Daoy (cell line): ENCODE measurements at places on chromosomes 1 and 21.

GRCh38 chr1:184247671-184248070 is 139.2 kb upstream of the C1orf21 start:
- no peak for DNase-seq

DNA sequence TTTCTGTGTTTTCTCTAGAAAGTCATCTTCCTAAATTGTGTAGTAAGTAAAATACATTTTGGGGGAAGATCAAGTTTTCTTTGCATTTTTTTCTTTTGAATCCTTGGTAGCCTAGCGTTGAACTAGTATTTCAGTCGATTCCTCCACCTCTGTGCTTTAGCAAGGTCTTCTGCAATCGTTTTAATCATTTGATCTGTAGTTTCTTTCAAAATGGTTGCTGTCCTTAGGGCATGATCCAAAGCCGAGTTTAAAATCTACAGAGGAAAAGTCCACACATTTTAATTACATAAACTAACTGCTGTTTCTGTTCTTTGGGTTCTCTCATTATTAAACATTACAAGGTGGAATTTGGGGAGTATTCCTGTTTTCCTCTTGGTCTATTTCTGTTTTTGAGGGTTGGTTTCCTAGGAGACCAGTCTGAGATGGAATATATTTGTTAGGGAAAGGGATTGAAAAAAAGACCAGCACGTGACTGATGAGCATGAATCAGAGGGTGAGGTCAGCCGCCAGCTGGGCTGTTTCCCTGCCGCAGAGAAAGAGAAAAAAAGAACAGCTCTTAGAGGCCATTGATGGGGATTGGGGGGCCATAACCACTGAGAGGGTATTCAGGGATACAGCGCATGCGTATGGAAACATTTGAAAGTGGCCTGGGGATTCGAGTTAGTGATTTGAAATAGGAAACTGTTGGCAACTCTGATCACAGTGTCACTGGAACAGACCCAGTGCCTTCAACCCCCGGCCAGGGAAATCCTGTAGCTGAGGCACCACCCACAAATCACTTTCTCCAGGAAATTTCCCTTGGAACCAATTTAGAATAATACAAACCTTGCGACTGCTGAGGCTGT is 40.6 kb downstream of the AKNAD1 start:
- DNase-seq, result peak; percentile 95

GRCh38 chr1:68269637-68270430 is 37.5 kb upstream of the WLS start:
- peak; percentile 86 for DNase-seq

- no peak for DNase-seq
Measured at GRCh38 chr21:29007135-29007534, 12.0 kb downstream of the RWDD2B start.

DNA sequence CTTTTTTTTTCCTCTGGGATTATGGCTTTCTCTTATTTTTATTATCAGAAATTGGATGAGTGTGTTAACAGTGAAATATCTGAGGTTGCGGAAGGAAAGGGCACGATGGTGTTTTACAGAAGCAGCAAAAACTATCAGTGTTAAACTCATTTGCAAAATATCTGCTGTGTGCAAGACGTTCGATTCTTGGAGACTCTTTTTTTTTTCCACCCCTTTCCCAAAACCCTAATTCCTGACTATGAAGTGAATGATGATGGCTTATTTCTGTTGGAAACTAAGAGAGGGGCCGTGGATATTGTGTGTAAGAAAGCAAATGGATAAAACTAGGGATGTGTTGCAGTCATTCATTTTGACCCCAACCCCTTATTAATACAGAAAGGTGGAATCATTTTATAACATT is 677 bp downstream of the NCAM2 start:
- DNase-seq, result no peak

GRCh38 chr1:229410692-229411433 is 23.0 kb downstream of the ACTA1 start:
- DNase-seq, result peak; percentile 83

GRCh38 chr1:229993894-229994293 is 73.1 kb upstream of the GALNT2 start:
- no peak for DNase-seq
